ENCODE measurements at places on chromosomes 12 and 14. TPM values are rescaled to one million over a fixed set of nuclear protein-coding genes. Genes with fewer than 3 reads are reported as not detected.

CEP170B gene
- 15.3 TPM for total RNA-seq

B4GALNT3 gene
- total RNA-seq, result 28.8 TPM

YEATS4 gene
- total RNA-seq, result 17.5 TPM

LALBA gene
- not detected for total RNA-seq

TAS2R9 gene
- not detected for total RNA-seq

COX6A1 gene
- total RNA-seq, result 165 TPM

PLD4 gene
- 7.0 TPM for total RNA-seq

FANCM gene
- 8.8 TPM for total RNA-seq

OVCH1 gene
- 4.9 TPM for total RNA-seq

CLEC4A gene
- total RNA-seq, result 4.6 TPM

C1QL4 gene
- total RNA-seq, result not detected

TCL1B gene
- total RNA-seq, result not detected

SERPINA10 gene
- total RNA-seq, result not detected

WASHC3 gene
- total RNA-seq, result 55.6 TPM

DERA gene
- 35.3 TPM for total RNA-seq

REP15 gene
- total RNA-seq, result 1.2 TPM

NDRG2 gene
- total RNA-seq, result 398 TPM

Measured in sciatic nerve (tissue), 2 donors.